SK-N-MC (cell line): ENCODE measurements at places on chromosomes 5 and 9.

- no peak for DNase-seq
Observed at GRCh38 chr9:137052998-137053943, 590 bp downstream of the ENTPD2 start.

GRCh38 chr5:112331892-112332291, 87.2 kb downstream of the EPB41L4A start:
- DNase-seq, result no peak

DNA sequence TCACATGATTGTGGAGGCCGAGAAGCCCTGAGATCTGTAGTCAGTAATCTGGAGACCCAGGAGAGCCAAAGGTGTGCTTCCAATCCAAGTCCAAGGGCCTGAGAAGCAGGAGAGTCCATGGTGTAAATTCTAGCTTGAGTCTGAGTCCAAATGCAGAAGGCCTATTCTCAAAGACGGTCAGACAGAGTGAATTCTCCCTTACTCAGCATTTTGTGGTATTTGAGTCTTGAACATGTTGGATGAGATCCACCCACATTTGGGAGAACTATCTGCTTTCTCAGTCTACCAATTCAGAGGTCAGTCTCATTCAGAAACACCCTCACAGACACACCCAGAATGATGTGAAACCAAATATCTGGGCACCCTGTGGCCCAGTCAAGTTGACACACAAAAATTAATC, 128.8 kb upstream of the PTCH1 start:
- DNase-seq, result no peak

DNA sequence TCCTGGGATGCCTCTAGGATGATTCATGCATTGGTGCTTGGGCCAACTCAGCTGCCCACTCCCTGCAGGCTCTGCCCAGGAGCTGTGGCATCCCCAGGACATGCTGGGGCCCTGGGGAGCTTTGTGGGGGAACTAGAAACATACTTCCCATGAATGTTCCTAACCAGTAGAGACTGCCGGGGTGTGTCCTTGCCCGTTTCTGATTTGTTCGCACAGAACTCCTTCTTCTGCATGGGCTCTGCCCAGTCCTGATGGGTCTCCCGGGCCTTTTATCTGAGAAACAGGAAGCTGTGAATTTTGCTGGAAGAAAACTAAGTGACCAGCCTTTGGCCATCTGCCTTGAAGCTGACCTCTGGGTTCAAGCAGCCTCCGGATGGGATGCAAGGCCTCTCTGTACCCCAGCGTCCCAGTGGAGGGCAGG, 71.6 kb upstream of the RNU6ATAC start:
- no peak for DNase-seq

DNA sequence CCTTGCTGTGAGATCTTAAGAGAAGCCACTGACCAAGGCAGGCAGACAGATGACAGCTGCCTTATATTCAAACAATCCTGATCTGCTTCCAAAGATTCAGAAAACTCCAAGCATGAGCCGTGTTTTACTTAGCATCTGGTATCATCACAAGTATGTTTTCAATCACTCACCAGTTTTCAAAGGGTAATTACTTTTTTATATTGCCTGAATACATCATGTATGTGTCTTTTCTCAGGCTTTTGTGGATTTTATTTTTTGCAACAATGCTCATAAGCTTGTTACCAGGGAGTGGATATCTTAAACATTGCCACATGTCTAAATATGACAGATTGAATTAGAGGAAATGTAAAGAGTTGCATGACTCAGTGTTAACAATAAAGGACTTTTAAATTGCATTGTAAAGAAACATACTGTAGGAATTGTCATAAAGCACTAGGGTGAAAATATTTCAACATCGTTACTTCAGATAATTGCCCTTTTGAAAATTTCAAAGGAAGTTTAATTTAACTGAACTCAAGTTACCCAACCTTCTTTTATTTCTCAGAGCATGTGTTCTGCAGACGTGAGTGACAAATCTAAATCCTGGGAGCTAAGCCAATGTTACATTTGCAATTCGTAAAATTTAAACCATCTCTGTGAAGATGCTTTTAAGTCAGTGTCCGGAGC, 326.1 kb downstream of the PLK2 start:
- DNase-seq, result peak; percentile 51
